ENCODE measurements at places on chromosomes 2 and 18.

GRCh38 chr2:178819992-178820391, 12.8 kb upstream of the TTN start:
- no peak for DNase-seq

DNA sequence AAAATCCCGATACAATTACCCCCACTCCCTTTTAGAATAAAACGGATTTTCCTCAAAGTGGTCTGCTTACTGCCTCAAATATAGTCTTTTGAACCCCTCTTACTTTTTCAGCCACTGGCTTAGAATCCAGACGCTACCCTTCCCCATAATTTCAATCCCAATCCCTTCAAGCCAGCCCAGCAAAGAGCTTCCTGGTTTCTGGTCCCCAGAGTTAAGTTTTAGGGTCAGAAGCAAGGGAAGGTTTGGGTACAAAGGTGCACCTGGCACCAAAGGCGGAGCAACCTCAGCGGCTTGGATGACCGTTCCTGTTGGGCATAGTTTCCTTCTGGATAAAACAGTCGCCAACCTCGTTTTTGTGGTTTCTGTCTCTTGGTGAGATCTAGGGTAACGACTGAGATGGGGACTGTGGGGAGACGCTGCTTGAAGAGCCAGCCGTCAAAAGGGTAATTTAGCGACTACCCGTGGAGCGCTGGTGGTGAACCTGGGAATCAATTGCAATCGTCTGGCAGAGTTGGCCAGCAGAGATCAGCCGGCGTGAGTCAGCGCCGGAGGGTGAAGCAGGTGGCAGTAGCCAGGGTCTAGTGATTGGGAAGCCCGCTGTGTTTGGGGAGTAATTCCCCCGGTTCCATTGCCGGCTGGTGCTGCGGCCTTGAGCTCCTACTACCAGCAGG, 1.6 kb downstream of the FEV start:
- DNase-seq: no peak

DNA sequence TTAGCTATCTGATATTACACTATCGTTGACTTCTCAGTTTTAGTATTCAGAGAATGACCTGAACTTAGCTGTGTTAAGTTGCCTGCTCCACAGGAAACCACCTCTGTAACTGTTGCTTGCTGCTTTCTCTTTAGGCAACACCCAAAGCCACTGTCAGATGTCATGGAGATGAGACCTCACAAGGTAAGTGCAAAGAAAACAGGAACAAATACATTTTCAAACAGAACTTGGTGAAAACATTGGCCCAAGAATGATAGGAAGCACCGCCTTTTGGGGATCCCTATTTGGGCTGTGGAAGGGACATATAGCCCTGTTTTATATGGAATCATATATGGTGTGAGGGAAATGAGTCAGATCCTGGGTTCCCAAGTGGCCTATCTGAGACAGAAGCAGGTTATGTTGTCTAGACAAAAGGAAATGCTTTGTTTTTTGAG, 143.4 kb downstream of the UBE2E3 start:
- DNase-seq: peak; percentile 40

- no peak for DNase-seq
Measured at GRCh38 chr18:42683094-42683493, 432.4 kb downstream of the RIT2 start.

- DNase-seq: no peak
Measured at GRCh38 chr2:224155896-224156295, 116.8 kb upstream of the SERPINE2 start.

DNA sequence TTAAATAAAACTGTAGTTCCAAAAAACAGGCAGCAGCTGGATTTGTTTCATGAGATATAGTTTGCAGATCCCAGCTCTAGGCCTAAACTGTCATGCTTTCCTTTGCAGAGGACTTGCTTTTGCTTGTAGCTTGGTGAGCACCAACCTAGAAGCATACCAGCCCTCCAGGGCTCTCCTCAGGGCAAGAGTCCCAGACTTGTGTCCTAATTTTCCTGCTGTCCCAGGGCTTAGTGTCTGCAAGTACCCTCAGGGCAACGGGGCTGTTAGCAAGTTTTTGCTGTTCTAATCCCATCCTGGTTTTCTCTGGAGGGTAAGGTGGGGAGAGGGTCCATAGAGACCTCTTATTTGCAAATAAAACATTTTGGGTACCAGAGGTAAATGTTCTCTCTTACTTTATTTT, 59.5 kb downstream of the TMEM17 start:
- no peak for DNase-seq

GRCh38 chr2:240503848-240504247, 53.9 kb downstream of the ANKMY1 start:
- no peak for DNase-seq

DNA sequence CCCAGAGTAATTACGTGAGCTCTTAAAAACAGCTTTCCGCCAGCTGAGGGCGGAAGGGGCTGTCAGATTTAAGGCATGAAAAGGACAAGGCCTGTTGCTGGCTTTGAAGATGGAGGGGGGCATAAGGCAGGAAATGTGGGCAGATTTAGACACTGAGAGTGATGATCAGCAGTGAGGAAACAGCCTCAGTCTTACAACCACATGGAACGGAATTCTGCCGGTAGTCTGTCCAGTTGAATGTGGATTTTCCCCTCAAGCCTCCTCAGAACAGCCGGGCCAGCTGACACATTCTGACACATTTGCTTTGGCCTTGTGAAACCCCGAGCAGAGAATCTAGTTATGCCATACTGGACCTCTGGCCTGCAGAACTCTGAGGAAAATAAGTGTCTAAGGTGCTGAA, 16.6 kb downstream of the POLE4 start:
- DNase-seq: no peak

DNA sequence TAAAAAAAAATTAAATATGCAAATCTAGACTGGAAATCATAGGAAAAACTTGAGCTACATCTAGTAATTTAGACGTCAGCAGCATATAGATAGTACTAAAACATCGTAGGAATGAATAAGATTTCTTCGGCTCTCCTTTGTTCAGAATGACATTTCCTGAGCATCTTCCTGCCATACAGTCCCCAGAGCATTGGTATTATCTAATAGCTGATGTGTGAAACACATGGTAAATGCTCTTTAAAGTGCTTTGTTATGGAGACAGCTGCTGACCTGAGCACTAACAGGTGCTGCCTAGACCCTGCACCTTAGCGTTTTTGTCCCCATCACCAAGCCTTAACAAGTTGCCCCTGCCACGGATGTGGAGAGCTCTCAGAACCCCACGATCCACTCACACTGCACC, 692.3 kb upstream of the PIK3C3 start:
- DNase-seq: no peak

DNA sequence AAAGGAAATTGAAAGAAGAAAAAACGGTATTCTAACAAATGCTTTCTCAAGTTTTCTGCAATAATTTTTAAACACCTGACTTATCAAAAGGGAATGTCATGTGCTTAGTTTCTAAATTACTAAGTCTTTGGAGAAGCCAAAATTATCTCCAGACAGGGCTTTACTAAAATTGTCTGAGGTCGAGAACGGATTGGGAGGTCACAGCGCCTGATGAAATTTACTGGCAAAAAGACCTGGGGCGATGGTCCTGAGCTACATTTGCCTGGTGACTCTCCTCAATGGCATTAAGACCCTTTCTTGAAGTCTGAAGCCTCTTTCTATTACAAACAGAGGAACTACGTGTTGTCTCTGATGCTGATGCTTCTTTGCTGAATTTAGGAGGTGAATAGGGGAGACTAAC, 291.8 kb upstream of the SESTD1 start:
- DNase-seq: no peak

GRCh38 chr2:20669562-20670314, 2.8 kb downstream of the GDF7 start:
- DNase-seq: no peak

All from stimulated activated CD4-positive, alpha-beta T cell treated with anti-CD3 and anti-CD28 coated beads, Interleukin-4, amount 100 ng/mL, for 4 hours (primary cell).